Neuronal stem cell (in vitro differentiated cells): ENCODE measurements at places on chromosomes 6 and 20.

- no peak for DNase-seq
These were observed 92.9 kb downstream of the PLEKHG1 start for GRCh38 chr6:150692604-150693003.

- DNase-seq = no peak
These were observed 33.1 kb downstream of the TMEM14A start for GRCh38 chr6:52704060-52704459.

DNA sequence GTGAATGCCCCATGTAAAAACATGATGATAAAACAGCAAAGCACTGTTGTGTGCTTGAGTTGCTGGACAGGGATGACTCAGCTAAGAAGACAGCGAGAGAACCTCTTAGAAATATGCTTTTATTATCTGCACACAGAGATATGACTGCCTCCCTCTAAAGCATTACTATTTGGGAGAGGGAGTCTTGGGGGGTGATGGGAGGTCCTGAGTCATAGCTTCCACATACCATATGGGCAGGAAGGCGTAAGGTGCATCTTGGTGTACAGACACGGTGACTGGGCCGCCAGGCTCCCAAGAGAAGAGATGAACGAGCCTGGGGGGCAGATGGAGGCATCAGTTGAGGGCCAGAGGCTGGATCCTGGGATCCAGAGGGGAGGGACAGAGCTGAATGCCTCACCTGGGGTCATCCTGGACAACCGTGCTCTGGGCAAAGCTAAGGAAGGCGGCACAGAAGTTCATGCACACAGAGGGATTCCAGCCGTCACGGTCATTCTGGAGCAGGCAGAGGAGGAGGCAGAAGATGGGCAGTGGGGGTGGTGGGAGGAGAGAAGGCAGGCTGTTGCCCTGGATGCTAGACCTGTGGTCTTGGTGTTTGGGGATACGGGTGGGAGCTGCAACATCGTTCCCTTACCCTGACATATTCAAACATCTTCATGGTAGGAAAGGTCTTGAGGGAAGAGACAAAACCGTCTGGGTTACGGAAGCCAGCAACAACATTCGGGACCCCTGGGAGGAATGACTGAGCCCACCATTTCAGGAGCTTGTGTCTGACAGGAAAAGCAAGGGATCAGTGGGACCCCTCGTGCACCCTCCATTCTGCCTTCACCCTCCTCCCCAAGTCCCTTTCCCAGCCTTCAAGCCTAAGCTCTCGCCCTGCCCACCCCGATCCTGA, 2.0 kb downstream of the DXO start:
- no peak for DNase-seq

DNA sequence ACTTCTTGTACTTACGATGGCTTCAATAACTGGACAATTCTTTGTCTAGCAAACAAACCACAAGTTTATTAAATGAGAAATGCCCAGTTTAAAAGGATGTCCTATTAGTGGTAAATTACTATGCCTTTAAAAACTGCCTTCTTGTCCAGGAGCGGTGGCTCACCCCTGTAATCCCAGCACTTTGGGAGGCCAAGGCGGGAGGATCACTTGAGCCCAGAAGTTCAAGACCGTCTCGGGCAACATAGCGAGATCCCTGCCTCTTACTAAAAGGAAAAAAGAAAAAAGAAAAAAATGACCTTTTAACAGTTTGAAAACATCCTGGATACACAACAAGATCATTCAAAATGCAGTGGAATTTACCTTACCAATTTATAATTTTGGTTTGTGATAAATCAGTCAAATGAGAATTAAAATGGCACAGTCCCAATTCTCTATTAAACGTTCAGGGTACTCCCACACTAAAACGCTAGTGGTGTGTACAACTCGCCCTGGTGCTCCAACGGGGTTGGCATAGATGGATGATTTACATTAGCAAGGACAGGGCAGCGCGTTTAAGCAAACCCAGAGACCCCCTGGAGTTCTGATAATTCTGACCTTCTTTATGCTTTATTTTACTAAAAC, 2.3 kb downstream of the ZBTB2 start:
- DNase-seq = no peak

DNA sequence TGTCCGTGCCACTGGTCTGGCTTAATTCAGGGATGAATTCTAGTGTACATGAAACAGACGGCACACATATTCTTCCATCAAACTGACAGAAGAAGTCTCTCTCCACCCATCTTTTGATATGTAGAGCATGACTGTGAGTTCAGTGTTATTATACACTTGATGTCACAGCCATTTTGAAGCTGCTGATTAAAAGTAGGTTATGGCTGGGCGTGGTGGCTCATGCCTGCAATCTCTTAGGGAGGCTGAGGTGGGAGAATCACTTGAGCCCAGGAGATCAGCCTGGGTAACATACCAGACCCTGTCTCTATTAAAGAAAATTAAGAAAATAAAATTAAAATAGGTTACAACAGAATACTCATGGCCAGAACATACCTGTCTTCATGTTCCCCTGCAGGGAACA, 20.7 kb downstream of the C6orf15 start:
- no peak for DNase-seq

- no peak for DNase-seq
These were observed 76.9 kb downstream of the SYNDIG1 start for GRCh38 chr20:24546232-24546892.

- DNase-seq = no peak
These were observed 34.9 kb downstream of the FOXC1 start for GRCh38 chr6:1644516-1645060.

GRCh38 chr6:16822975-16823717, 61.9 kb upstream of the ATXN1 start:
- DNase-seq = no peak

- no peak for DNase-seq
These were observed 172.3 kb downstream of the EPM2A start for GRCh38 chr6:145562771-145563615.

GRCh38 chr20:9551808-9552550, 37.6 kb downstream of the LAMP5 start:
- DNase-seq = no peak
